D721Med (cell line): ENCODE measurements at places on chromosomes 16 and 17.
A peak's percentile ranks its signal among the peaks of the same experiment; 100 is the strongest.

- DNase-seq = no peak
These were observed 8.8 kb downstream of the TMEM186 start for GRCh38 chr16:8788578-8789172.

- DNase-seq = peak; percentile 34
These were observed 33.9 kb downstream of the JPH3 start for GRCh38 chr16:87636050-87636684.

GRCh38 chr16:58425756-58426494, 33.7 kb downstream of the GINS3 start:
- no peak for DNase-seq

- no peak for DNase-seq
These were observed 35.4 kb downstream of the WNT3 start for GRCh38 chr17:46783031-46783593.

GRCh38 chr17:4609761-4610160, 25.4 kb downstream of the SMTNL2 start:
- DNase-seq = no peak

DNA sequence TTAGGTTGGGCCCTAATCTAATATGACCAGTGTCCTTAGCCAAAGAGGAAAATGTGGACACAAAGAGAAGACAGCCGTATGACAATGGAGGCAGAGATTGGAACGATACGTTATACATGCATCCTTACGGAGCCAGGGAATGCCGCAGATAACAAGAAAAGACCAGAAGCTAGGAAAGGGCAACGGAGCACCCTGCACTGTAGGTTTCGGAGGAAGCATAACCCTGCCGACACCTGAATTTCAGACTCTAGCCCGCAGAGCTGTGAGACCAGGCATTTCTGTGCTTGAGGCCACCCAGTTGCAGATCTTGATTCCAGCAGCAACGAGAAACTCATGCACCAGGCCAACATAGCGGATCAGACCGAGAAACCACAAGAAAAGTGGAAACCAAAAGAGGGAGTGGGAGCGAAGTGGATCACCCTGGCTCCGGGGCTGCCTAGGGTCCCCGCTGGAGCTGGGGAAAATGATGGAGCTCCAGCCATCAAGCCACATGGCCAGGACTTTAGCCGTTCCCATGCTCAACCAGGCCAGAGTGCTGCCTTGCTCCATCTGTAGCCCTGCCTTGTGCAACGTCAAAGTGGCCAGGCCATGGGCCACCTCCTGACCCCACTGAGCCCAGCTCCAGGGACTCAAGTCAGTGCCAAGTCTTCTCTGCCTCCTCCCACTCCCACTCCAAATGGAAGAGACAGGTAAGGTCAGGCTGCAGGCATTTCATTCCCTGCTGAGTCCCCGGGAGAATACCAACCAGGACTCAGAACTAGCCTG, 51.7 kb upstream of the RPL38 start:
- no peak for DNase-seq

DNA sequence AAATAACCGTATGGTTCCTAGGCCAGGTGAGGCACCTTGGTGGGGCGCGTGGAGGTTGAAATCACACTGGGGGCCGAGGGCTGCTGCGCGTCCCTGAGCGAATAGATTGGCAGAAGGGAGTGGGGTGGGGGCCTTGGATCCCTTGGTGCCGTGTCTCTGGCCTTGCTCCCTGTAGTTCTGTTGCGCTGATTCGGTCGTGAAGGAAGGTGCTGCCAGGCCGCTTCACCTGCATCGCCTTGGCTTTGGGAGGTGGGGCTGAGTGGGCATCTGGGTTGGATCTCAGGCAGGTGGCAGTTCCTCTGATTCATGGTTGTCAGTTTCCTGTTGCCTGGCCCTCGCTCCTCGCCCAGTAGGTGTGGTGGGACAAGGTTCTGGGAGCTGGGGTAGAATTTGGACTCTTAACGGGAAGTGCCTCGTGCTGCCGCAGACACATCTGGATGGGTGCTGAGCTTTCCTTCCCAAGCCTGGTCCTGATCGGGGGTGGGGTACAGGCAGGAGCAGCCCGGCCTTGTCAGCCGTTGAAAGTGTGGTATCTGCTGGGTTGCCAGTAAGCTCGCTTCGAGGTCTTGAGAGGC, 30.1 kb downstream of the PGS1 start:
- DNase-seq = no peak
